ENCODE measurements at places on chromosomes 12 and 14.
A peak's percentile ranks its signal among the peaks of the same experiment; 100 is the strongest.

DNA sequence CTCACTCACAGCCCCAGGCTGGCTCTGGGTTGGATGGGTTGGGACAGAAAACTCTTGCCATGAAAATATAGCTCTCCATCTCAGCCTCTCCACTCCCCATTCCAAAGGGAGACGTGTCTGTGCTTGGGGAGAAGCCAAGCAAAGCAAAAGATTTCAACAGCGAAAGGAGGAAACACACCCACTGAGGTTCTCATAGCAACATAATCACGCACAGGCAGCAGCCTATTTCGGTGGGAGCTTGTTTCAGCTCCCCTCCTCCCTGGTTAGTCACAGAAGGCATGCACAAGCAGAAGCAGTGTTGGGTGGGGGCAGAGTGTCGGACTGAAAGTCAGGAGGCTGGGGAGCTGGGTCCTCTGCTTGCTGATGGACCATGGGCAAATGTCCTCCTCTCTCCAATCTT lies 1.9 kb upstream of the PRMT8 start:
- no peak for DNase-seq

- DNase-seq, result no peak
Observed at GRCh38 chr12:16437281-16437816, 89.9 kb downstream of the MGST1 start.

- no peak for DNase-seq
Observed at GRCh38 chr12:52845946-52846345, 2.8 kb downstream of the KRT78 start.

DNA sequence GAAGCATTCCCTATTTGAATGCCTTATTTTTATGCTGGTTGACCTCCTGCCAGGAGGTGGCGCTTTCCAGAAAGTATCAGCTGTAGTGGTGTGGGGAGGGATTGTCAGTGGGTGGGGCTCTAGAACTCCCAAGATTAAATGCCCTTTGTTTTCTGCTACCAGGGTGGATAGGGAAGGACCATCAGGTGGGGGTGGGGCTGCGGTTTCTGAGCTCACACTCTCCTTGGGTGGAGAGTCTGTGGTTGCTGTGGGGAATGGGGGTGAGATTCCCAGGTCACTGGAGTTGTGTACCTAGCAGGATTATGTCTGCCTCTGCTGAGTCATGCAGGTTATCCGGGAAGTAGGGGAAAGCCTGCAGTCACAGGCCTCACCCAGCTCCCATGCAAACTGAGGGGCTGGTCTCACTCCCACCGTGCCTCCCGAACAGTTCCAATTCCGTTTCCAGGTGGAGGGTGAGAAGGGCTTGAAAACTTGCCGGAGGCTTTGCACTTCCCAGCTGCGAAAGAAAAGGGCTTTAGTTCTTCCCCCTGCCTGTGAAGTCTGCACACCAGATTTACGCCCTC lies 68.3 kb downstream of the ALG10B start:
- no peak for DNase-seq

- peak; percentile 52 for DNase-seq
Observed at GRCh38 chr12:121753844-121754264, 39.6 kb downstream of the RHOF start.

DNA sequence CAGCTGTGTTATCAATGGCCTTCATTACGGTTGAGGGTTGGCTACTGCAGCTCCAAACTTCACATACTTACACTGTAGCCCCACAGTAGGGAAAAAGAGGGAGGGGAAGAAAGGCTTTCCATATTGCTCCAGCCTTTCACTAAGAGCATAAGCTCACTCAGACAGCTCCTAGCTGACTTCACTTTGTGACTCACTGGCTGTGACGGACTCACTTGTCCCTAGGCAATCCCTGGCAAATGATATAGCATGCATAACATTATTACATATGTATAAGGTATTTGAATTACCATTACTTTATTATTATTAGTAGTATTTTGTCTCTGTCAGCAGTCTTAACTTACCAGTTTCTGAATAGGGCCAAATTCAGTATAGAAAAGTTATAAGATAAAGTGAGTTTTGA lies 350.7 kb downstream of the RMST start:
- DNase-seq, result no peak

- no peak for DNase-seq
Observed at GRCh38 chr12:69329669-69330428, 18.3 kb upstream of the LYZ start.

GRCh38 chr12:15808652-15809051 lies 19.5 kb upstream of the EPS8 start:
- no peak for DNase-seq

- no peak for DNase-seq
Observed at GRCh38 chr14:93249128-93249831, 42.2 kb downstream of the UBR7 start.

GRCh38 chr12:128727999-128728398 lies 95.8 kb downstream of the SLC15A4 start:
- DNase-seq, result no peak

- no peak for DNase-seq
Observed at GRCh38 chr14:53871951-53872350, 84.7 kb downstream of the BMP4 start.

GRCh38 chr12:20044846-20045245 lies 323.5 kb upstream of the PDE3A start:
- DNase-seq, result no peak

DNA sequence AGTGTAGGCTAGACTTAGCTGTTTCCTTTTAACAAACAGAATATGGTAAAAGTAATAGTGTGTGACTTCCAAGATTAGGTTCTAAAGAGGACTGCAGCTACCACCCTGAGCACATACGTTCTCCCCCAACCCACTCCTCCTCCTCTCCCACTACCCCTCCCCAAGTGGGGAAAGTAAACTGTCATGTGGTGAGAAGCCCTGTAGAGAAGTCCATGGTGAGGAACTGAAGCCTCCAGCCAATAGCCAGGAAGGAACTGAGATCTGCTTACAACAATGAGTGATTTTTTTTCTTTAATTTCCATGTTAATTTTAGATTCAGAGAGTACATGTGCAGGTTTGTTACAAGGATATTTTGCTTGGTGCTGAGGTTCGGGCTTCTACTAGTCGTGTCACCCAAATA lies 57.0 kb upstream of the EGLN3 start:
- no peak for DNase-seq

DNA sequence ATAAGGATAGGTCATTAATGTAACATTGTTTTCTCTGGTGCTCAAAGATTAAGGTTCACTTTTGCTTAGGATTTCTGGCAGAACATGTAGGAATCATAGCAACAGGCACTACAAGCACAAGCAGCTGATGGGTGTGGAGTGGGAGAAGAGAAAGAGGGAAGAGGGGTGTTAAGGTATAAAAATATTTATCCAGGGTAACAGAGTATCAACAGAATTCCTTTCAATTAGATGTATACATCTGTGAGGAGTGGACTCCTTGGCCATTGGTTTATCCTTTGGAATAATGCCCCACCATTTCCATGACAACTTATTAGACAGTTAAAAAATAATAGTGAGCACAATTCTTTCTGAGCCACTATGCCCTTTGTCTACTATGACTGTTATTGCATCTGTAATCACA lies 388.3 kb upstream of the DDHD1 start:
- no peak for DNase-seq

DNA sequence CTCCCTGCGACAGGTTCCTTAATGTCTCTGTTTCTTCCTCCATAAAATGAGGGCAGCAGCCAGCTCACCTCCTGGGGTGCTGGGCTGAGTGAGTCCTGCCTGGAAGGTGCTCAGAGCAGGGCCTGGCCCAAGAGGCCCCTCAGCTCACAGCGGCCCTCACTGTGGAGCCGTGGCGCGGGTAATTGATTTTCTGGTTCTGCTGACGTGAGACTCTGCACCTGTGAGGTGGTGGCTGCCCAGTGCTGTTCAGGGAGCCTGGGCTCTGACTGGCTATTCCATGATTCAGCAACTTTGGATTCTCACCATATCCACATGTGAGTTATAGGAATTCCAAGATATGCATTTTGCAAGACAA lies 266.6 kb downstream of the ADGRD1 start:
- no peak for DNase-seq

- DNase-seq, result no peak
Observed at GRCh38 chr12:39102474-39103209, 197.3 kb upstream of the CPNE8 start.

GRCh38 chr12:113049976-113050742 lies 6.4 kb upstream of the DTX1 start:
- DNase-seq, result no peak

- no peak for DNase-seq
Observed at GRCh38 chr12:132511516-132512196, 21.7 kb downstream of the FBRSL1 start.

DNA sequence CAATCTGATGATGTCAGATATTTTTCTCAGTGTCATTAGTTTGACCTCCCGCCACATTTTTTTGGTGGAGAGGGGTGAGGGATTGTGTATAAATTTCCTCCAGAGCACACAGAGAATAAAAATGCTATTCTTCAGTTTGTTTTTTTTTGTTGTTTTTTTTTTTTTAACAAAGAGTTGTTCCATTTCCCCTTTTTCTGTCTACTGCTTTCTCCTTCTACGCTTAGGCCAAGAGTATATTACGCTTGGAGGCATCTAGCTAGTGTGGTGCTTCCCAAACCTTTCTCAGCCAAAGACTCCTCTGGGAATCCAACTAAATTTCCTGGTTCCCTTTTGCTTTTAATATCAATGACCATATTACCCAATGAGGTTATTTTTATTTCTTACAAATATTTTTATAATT lies 465.6 kb downstream of the ZFP36L1 start:
- DNase-seq, result no peak

- no peak for DNase-seq
Observed at GRCh38 chr12:52266514-52266913, 7.9 kb upstream of the KRT86 start.

- no peak for DNase-seq
Observed at GRCh38 chr12:64256166-64256800, 34.2 kb upstream of the KICS2 start.

- no peak for DNase-seq
Observed at GRCh38 chr12:9707864-9708808, 24.8 kb downstream of the CLECL1 start.

DNA sequence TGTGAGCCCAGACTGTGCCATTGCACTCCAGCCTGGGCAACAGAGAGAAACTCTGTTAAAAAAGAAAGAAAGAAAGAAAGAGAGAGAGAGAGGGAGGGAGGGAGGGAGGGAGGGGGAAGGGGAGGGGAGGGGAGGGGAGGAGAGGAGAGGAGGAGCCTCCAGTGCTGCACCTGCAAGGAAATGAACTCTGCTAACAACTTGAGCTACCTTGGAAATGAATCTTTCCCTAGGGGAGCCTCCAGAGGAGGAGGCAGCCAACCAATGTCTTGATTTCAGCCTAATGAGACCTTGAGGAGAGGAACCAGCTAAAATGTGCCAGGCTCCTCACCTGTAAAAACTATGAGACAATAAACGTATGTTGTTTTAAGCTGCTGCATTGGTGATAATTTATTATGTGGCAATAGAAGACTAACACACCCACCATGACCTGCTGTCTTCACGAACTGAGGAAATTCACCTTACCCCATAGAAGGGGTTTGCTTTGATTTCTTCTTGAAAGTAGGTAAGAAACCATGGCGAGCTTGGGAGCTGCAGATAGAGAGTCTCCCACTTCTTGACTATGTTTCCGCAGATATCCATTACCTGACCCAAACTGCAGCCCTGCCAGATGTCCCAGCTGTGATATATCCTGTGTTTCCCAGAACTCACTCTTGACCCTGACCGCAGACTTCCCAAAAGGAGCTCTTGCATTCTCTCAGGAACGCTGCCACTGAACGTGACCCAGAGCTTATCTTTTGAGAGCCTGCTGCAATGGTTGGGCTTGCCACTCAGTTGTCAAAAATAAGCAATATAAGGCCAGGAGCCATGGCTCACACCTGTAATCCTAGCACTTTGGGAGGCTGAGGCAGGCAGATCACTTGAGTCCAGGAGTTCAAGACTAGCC lies 31.5 kb upstream of the TMPO start:
- no peak for DNase-seq

DNA sequence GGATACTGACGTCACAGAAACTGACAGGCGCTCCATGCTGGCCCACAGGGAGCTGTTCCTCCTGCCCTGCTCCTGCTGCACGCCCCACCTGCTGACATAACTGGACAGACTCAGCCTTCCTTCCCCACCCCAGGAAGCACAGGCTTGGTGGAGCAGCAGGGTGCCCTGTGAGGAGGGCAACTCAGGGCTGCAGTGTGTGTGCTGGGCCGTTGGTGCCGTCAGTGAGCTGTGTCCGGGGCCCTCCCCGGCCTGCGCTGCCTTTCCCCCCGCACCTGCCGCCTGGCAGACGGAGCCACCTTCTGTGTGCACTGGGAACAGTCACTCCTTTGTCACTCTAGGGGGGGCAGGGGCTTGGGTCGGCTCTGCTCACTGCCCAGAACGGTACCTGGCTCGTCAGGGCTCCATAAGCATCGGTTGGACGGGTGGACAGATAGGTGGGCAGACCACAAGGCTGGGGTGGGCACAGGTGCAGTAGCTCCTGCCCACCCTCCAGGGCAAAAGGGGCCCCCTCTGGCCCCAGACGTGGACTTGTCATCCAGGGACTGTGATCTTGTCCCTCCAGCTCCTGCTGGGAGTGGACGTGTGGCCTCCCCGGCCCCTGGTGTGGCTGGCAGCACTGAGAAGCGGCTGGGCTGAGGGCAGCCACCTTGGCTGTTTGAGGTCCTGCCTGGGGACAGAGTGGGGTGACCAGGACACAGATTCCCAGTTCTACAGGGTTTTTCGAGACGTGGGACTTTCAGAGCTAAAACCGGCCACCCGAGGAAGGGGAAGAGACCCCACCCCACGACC lies 32.8 kb downstream of the FBRSL1 start:
- DNase-seq, result no peak

Measured in amygdala (tissue), 56 donors.